Large intestine (tissue), 12 donors: ENCODE measurements at places on chromosomes 11 and 22.

DNA sequence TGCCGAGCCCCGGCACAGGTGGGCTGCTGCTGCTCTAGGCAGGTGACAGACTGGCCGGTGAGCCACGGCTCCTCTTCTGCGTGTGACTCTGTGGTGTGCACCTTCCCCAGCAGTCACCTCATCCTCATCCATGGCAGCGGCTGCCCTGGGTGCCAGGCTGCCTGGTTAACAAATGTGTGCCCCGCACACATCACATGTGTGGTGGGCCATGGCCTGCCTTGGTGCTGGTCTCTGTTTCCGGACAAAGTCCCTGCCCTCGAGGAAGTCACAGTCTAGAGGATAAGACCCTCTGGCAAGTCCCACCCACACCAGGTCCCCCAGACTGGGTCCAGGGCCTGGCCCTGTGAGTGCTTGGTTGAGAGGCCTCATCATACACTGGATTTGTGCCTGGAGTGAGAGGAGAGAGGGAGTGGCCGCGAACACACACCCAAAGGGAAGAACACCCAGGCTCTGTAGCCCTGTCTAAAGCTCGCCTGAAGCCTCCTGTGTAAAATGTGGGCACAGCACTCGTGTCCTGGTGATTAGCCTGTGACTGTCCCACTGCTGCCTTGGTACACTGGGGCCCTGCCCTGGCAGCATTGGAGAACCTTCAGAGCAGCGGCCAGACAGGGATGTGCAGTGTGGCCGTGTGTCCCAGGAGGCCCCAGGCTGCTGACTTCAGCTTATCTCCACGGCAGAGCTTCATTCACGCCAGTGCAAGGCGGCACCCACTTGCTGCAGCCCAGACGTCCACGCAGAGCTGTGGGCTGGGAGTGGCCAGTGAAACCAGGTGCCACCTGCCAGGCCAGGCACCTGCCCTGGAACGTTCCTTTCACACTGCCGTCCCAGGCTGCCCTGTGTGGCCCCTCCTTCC is 269.9 kb downstream of the TBC1D22A start:
- peak; percentile 54 for DNase-seq

GRCh38 chr11:108965306-108966001 is 300.6 kb downstream of the DDX10 start:
- DNase-seq: no peak

- DNase-seq: no peak
Measured at GRCh38 chr11:45649544-45650165, 15.8 kb downstream of the CHST1 start.

DNA sequence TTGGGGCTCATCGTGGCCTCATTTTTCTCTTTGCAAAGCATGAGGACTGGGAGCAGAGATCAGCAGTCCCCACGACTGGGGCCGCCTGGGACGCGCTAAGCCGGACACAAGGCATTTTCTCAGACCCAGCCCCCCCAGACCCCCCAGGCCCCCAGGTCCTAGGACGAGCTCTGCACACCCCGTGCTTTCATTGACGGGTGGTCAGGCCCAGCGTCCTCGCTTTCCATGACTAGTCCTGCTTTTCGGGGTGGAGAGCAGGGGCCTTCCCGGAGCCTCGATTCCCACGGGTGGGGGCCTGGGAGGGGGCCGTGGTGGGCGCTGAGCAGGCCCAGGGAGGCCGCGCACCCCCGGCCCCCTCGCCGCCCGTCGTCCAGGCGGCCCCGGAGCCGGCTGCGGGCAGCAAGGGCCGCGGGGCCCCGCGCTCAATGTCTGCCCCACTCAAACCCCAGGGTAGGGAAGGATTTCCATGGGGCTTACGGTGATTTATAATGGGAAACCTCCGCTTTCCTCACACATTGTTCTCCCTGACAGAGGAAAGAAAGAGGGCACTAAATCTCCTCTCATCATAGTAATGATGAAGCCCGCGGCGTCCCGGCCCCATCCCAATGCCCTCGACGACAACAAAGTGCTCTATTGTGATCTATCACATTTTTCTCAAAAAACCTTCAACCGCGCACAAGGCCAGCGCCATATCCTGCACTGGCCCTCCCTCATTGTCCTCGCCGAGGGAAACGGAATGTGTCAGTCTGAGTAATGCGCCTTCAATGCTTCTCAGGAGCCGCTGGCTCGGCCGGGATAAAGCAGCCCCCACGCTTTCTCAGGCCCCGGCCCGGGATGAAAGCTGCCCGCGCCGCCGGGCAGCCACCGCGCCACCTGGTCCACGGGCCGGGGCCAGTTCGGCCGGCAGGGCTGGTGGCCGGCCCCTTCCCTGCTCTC is 10.4 kb upstream of the LINC01488 start:
- DNase-seq: no peak

- DNase-seq: no peak
Measured at GRCh38 chr11:128919216-128919615, 23.5 kb downstream of the TP53AIP1 start.

DNA sequence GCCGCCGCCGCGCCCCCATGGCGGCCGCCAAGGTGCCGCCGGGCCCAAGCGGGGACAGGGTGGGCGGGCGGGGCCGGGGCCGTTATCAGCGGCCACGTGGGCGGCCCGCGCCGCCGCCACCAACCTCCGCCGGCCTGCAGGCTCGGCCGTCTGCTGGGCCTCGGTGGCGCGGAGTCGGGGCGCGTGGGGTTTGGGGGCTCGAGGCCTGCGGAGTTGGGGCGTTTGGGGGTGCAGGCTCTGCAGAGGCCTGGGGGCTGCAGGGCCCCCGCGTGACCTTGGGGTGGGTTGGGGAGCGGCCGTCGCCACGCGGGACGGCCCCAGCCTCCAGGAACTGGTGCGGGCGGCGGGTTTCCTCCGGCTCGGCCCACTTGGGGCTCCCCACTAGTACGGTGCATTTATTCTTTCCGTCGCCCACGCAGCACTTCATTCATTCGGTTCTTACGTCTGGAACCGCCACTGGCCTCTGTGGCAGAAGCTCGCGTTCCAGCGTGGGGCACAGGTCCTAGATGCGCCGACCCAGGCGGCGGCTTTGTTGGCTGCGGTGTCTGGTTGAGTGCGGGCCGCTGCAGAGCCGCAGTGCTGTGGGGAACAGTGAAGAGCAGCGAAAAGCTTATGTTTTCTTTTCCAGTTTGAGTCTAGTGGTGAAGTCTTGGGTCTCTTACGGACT is 740 bp upstream of the TRMT2A start:
- DNase-seq: no peak

GRCh38 chr11:114774599-114775361 is 96.5 kb downstream of the NXPE2 start:
- DNase-seq: peak; percentile 38

- no peak for DNase-seq
Measured at GRCh38 chr11:131470216-131470925, 100.0 kb downstream of the NTM start.

DNA sequence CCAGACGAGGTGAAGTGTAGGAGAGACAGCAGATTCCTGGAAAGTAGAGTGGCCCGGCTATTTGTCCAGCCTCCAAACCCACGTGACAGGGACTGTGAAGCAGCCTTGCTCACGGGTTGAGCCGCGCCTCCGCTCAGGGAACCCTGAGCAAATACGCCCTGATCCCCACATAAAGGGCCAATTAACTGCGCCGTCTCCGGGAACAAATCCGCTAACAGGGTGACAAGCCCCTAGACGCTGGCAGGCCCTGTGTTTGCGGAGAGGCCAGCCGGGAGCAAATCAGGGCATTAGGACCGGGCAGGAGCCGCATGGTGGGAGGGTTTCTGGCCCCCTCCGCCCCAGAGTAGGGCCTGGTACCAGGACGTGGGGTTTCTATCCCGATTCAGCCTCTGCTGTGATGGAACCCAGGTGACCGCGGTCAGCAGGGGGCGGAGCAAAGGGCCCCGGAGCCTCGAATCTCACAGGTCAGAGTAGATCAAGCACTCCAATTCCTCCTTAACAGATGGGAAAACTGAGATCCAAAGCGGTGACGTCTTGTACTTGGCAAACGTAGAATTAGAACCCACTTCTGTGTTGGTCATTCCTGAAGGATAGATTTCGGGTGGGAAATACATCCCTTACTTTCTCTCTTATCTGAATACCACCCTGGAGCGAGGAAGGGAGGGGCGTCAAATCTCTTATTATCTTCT is 2.0 kb upstream of the ROBO3 start:
- peak; percentile 29 for DNase-seq

DNA sequence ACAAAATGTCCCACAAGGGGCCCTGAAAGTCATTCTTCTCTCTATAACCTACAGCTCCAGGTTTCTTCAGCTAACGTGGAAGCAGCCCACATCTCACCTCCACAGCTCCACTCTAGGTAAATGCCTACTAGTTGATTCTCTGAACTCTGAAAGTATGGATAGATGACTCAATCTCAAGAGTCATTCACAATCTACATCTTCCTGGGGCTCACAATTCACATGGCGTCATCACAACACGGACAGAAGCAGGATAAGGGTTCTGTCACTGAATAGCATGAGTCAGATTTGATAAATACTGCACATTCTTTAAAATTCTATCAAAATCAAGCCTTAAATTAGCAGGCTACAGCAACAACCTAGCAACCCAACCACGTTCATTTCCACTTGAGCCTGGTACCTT is 96.3 kb downstream of the PLEKHA7 start:
- DNase-seq: no peak

DNA sequence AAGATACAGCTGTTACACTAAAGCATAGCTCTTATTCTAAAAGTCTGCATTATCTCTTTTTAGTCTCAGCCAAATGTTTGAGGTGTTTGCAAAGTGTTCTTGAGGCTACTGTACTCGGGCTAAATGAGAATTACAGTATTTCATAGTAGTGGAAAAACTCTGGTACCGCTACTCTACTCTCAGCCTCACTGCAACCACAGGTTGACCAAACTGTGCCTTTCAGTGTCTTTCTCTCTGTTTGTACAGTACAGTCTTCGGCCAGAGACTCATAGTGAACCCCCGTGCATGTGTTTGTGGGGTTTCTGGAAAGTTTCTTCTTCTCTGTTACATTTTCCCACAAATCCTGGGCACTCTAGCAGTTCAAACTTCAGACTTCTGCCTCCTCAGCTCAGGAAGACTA is 7.4 kb upstream of the LUZP2 start:
- DNase-seq: no peak

DNA sequence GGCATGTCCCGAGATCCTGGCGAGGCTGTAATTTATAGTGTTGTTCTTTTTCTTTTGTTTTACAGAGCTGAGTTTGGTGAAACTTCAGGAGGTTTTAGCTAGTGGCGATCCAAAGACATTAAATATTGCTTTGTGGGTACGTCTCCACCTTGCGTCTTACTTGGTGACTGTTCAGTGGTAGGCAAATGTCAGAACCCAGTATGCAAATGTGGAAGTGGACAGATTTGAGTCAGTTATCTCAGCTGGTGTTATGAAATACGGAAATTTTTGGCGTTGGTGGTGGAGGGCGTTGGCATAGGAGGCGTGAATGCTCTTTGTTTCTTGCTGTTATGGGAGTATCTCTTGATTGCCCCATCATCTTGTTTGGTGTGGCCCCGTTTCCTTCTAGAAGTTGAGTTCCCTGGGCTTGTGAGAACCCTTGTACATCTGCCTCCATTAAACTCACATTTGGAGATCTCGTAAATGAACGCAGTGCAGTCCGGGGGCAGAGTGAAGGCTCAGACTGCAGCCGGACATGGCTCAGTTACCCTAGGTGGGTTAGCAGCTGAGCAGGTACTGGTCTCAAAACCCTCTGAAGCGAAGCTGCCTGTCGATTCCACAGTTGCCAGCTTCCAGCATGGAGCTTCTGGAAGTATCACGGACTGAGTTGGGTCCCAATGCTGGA is 39.9 kb downstream of the PTPRJ start:
- no peak for DNase-seq

DNA sequence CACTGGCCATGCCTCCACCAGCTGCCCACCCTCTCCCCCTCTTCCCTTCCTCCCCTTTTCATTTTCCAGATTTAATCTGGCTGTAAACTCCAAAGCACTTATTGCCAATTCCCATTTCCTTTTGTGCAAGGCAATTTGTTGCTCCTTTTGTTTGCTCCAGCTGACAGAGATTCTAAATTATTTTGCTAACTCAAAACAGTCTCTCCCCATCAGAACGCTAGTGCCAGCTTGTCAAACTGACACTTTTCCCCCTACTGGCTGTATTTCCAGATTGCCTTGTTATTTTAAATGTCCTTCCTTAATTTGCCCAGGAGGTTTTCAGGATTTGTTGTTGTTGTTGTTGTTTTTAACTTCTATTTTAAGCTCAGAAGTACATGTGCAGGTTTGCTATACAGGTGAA is 57.0 kb upstream of the PAK1 start:
- DNase-seq: no peak

- peak; percentile 67 for DNase-seq
Measured at GRCh38 chr22:27576815-27577573, 224.6 kb downstream of the MN1 start.

GRCh38 chr22:42450862-42451261 is 18.7 kb upstream of the NFAM1 start:
- DNase-seq: no peak

DNA sequence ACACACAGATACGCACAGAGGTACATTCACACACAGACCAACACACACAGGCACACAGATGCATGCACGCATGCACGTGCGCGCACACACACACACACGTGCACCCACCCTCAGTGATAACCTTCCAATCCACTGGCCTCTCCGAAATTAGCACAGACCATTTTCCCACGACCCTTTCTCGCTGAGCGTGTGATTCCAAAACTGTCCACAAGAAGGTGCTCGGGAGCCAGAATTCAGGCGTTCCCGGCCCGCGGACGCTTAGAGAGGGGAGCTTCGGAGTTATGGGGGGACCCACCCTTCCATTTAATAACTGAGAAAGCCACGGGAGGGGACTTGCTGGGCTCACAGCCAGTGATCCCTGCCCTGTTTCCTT is 33.8 kb upstream of the SLC35C1 start:
- no peak for DNase-seq

DNA sequence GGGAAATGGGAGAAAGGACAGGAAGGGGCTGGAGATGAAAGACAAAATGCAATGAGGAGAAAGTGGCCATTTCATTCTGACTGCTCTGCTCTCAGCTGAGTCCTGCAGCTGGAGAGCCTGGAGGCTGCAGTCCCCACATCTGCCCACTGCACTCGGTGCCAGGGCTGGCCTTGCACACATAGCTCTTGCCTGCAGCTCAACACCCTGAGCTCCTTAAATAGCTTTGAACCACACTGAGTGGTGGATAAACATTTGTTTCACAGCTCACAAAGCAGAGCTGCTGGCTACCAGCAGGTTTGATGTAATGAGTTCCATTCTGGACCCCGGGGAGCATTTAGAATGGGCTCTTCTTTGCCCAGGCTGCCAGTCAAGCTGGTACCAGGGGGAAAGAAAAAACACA is 426.1 kb upstream of the CADM1 start:
- no peak for DNase-seq

- peak; percentile 92 for DNase-seq
Measured at GRCh38 chr22:41474872-41475451, 6.0 kb downstream of the ACO2 start.

GRCh38 chr11:13076961-13077360 is 67.8 kb downstream of the RASSF10 start:
- DNase-seq: no peak

GRCh38 chr11:12006552-12007229 is 1.7 kb downstream of the DKK3 start:
- DNase-seq: no peak
